Activated CD8-positive, alpha-beta T cell treated with anti-CD3 and anti-CD28 coated beads for 36 hours (primary cell): ENCODE measurements at places on chromosomes 12 and 14. TPM values are rescaled to one million over a fixed set of nuclear protein-coding genes. Genes with fewer than 3 reads are reported as not detected.

Gene GALNT9
- not detected for total RNA-seq

- no peak for DNase-seq
Measured at GRCh38 chr12:130146176-130146931, 15.9 kb upstream of the FZD10 start.

DNA sequence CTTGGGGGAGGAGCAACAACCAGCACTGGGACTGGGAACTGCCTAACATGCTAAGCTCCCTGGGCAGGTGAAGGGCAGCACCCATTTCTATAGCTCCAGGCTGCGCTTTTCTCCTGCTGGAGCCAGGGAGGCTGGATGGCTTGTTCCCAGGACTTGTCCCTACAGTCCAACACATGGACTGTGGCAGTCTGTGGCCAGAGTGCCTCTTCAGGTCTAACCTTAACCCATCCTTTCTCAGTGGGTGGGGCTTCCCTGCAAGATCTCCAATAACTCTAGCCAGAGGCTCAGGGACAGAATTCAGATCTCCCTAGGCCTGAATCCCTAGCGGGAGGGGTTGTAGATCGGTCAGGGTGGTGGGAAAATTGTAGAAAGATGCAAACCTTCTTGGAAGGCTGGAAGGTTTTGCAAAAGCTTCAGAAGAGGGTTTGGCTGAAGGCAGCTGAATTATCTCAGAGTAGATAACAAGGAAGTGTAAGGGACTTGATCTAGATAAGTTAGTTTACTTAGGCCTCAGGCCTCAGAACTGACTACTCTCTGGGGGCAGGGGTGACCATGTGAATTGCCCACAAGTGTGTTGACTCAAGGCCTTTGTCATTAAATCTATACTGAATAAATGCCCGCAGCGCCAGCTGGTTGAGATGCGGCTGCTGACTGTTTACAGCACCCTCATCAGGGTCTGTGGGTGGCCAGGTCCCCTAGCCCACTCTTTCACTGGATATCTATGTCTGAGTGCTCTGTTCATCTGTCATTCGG, 60.7 kb downstream of the SSPN start:
- DNase-seq: no peak

Gene DPPA3
- total RNA-seq: not detected

DNA sequence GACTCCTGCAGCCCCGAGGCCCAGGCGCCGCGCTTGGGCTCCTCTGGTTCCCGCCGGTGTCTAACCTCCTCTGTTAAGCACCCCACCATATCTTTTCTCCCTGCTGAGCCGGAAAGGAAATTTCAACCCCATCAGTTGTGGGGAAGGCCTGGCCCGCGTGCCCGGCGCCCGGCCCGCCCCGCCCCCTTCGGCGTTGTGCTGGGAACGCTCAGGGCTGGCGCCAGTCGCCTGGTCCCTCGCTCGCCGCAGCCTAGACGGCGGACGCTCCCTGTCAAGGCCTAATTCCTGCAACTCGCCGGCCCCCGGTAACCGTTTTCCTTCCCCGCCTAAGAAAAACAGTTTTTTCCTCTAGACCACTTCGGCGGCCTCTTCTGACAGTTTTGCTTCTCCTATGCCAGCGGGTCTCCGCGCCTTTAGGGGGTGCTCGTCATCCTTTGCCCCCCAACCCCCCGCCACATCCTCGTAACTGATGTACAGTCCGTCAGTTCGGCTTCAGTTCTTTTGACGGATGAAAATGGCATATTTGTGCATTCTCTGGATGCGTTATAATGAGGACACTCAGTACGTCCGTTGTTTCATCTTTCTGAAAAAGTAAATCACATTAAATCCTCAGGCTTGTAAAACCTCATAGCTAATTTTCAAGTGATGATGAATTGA, 506 bp upstream of the NAP1L1 start:
- DNase-seq: peak; percentile 77

Gene DDHD1
- total RNA-seq: 35.5 TPM

GRCh38 chr12:78441737-78442453, 422.7 kb upstream of the SYT1 start:
- DNase-seq: no peak

Gene RNASE2
- total RNA-seq: not detected

GRCh38 chr12:45429831-45430230, 213.9 kb downstream of the ANO6 start:
- DNase-seq: no peak

GRCh38 chr12:68097386-68097785, 62.2 kb downstream of the IFNG start:
- DNase-seq: no peak

DNA sequence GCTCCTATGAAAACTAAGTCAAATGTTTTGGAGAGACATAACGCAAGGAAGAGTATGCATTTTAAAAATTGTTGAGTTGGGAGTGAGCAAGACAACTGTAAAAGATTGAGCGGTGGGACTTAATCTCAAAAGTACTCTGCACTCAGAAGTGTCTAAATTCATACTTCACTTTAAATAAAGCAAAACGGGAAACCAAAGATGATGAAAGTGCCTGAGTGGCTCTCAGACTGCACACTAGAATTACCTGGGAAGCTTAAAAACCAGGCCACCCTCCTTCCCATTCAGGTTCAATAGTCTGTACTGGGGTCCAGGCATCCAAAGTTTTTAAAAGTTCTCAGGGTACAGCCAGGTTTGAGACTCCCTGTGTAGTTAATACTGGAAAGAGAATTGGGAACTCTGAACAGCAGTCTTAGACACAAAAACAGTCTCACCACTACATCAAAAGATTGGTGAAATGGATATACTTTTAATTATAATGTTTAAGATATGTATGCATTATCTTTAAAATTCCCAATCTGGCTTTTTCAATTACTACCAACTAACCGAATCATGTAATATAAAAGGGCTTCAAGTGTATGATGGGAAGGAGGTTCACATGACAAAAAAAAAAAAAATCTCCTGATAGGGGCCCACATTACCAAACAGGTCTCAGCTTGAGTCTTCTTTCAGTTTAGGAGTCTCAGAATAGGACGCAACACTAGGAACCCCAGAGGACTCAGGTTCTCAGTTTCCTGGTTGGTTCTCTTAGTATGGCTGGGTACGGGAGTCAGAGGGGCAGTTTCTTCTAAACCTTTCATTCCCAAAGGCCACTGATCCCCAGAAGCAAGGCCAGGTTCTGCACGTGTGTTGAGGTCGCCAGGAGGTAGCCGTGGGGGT, 1.0 kb downstream of the HOMEZ start:
- peak; percentile 23 for DNase-seq

DNA sequence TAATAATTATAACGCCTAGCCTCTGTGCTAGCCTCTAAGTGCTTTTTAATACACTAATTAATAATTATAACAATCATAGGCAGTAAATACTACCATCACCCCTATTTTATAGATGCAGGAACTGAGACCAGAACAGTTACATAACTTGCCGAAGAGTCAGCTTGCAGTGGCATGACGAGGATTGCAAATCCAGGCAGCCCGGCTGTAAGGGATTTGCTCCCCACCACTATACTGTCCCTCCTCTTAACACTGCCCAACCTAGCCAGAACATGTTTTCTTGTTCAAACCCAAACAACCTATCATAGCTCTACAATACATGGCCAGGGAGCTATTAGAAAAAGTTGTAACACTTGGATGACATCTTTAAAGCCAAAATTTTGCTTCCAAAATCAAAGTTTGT, 33.9 kb upstream of the VASH1 start:
- DNase-seq: no peak

- DNase-seq: peak; percentile 47
Measured at GRCh38 chr12:123270214-123271000, 1.2 kb downstream of the CDK2AP1 start.

Gene PRIMA1
- total RNA-seq: not detected

DNA sequence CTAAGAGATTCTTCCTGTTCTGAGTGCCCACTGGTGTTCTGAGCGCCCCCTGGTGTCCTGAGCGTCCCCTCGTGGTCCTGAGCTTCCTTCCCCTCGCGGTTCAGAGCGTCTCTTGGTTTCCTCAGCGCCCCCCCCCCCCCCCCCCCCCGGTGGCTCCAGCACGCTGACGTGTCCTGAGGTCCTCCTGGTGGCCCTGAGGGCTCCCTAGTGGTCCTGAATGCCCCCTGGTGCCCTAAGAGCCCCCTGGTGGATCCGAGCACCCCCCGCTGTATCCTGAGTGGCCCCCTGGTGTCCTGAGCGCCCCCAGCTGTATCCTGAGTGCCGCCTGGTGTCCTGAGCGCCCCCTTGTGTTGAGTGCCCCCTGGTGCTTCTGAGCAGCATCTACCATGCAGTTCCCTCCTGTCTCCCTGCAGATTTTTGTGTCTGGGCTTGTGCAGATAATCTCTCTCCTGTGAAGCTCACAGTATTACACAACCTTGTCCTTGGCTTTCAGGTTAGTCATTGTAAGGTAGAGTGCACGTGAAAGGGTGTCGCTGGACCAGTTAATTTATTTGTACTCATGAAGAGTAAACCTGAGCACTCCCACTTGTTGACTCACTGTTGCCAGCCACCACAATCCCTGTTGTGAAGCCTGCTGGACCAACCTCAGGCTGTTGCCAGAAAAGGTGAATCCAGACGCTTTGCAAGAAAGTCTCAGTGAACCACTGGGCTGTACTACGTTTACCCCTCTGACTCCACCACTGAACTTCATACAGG, 1168.4 kb downstream of the TMEM121 start:
- peak; percentile 94 for DNase-seq

DNA sequence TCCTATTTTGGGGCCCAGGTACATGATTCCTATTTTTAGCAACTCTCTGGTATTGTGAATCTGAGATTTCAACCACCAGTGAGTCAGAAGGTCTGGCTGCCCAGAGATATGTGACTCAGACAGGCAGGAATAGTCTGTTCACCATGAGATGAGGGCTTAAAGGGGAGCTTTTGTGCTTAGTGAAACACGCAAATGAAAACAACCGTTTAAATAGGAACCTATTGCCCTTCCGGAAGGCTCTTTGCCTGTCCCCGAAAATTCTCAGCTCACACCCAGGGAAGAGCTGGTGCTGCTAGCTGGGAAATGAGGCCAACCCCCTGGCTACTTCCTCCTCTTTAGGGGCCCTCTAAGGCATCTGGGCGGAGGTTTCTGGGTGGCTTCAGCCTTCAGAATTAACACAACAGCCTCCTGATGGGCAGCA, 283.6 kb downstream of the CACNA1C start:
- DNase-seq: peak; percentile 11

Gene TTC9
- total RNA-seq: 5.7 TPM

- DNase-seq: no peak
Measured at GRCh38 chr14:64844272-64844671, 35.4 kb downstream of the SPTB start.

GRCh38 chr12:8127138-8127537, 3.7 kb downstream of the CLEC4A start:
- DNase-seq: peak; percentile 29

DNA sequence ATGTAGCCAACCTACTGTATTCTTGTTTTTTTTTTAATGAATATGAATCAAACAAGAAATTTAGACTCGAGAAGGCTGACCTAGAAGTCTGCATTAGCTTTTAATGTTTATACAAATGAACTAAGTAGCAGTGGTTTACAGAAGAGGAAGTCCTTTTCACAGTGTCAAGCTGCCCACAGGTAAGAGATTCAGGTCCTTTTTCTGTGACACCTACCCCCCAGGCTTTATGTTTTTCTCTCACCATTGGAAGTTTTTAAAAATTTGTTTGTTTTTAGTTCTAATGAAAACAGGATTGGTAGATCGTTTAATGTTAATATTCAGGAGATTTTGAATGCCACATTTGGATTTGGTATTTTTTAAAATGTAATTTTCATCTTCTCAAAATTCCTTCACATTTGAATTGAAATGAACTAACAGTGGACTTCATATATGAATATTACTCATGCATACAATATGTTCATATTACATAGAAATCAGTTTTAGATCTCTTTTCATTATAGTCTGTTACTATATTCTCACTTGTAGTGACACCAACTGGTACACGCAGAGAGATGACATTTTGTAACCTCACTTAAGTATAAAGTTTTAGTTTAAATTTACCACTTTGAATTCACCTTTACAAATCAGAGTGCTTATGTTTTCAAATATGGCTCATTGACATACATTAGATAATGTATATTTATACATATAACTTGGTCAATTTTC, 29.7 kb downstream of the ATF7IP start:
- DNase-seq: no peak

DNA sequence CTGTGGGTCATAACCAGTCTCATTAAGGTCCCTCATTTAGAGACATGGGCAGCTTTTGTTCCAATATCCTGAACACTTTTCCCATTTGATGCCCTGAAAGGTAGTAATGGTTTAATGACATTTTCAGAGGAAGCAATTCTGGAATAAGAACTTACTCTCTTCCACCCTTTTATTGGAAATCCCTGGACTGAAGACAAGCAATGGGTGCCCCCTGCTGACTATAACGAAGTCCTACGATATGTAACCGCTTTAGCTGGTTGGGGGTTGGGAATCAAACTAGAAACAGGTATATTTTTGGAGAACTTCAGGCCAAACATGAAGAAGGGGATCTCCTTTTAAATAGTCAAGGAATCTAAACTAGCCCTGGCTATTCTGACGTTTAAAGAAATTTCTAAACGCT, 20.5 kb downstream of the SARNP start:
- peak; percentile 25 for DNase-seq

GRCh38 chr12:132163041-132163910, 19.0 kb downstream of the NOC4L start:
- no peak for DNase-seq

DNA sequence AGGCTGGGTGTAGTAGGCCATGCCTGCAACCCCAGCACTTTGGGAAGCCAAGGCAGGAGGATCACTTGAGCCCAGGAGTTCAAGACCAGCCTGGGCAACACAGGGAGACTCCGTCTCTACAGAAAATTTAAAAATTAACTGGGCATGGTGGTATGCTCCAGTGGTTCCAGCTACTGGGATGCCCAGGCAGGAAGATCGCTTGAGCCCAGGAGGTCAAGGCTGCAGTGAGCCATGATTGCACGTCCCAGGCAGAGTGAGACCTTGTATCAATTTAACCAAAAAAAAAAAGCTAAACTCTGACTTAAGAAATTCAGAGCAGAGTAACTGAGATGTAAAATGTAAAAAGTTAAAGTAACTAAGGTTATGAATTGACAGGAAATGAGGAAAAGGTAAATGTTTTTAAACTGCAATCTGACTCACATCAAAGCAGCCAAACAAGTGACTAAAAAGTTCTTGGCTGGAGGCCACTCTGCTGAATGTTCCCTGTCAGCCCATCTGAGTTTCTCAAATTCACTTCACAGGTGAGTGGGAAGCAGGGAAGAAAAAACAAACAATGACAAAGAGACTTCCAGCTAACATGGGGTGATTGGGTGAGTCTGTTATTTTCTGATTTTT, 21.3 kb downstream of the PRKD1 start:
- no peak for DNase-seq

- DNase-seq: no peak
Measured at GRCh38 chr14:105913221-105913620, 386.8 kb downstream of the TMEM121 start.

DNA sequence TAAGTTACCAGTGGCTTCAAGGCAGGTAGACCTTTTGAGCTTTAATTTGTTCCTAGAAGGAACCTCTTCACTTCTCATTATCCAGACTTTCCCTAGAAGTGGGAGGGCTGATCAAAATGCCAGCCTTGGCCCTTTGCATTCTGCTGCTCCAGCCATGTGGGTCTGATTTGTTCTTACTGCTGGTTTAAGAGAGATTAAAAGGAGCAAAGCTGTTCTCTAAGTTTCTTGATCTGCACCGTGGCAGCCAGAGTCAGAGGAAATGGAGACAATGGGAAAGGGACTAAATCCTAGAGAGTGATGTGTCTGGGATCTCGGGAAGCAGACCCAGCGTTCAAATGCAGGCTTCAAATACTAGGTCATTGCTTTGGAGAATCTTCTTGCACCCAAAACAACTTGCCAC, 759.7 kb downstream of the DIO2 start:
- DNase-seq: no peak
